SHP77 (cell line): ENCODE measurements at places on chromosomes 4 and X.

GRCh38 chr4:186807808-186808629, 84.4 kb upstream of the FAT1 start:
- no peak for DNase-seq

- DNase-seq: no peak
These were observed at the start of gene SHROOM4 for GRCh38 chrX:50813843-50814661. TSS of gene SHROOM4 (minus strand) at chrX:50814194. CDS start at chrX:50814018, 176 bp downstream.

GRCh38 chr4:39617534-39617933, 21.1 kb downstream of the SMIM14 start:
- DNase-seq: no peak

DNA sequence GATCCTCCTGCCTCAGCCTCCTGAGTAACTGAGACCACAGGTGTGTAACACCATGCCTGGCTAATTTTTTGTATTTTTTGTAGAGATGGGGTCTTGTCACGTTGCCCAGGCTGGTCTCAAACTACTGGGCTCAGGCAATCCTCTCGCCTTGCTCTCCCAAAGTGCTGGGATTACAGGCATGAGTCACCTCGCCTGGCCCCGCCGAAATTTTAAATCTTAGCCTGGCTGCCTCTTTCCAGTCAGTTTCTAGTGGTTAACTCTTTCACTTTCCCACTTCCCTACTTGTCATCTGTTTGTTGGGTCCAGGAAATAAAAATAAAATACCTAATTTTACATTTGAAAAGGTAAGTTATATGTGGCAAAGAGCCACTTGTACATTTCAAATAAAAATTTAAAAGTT, 62.4 kb downstream of the TMEM165 start:
- DNase-seq: no peak
